Activated T-helper 1 cell treated with anti-CD3 and anti-CD28 coated beads, Interleukin-12 subunit alpha, Interleukin-12 subunit beta, Interleukin-2, Interleukin-4 antibody, amounts not matched to agents 30 ng/mL and 10 ng/mL and 1 ng/mL, durations not matched to agents 14 hours and 24 hours and 36 hours (primary cell): ENCODE measurements at places on chromosomes 4 and X. TPM values are rescaled to one million over a fixed set of nuclear protein-coding genes. Genes with fewer than 3 reads are reported as not detected.

PLXNB3 gene
- total RNA-seq, result 0.21 and 0.81 TPM in 2 replicates

PAGE2 gene
- not detected in 2 replicates for total RNA-seq

SUPT20HL2 gene
- total RNA-seq, result not detected in 2 replicates

CMC4 gene
- 1.3 and 3.0 TPM in 2 replicates for total RNA-seq

GPRASP3 gene
- 0.65 and 0.88 TPM in 2 replicates for total RNA-seq

CT45A5 gene
- total RNA-seq, result not detected in 2 replicates

- peak within 1 kb of the TSS; percentile 96 for H3K4me3 ChIP-seq
- peaks cover 6% of the 10 kb centered on the region for H3K36me3 ChIP-seq
- DNase-seq, result peak; percentile 91
- peaks cover 42% of the 10 kb centered on the region for H3K4me1 ChIP-seq
These were observed at the start of gene CCNI for GRCh38 chr4:77075869-77076799. Gene CCNI (minus strand): TSS chr4:77075989. CDS start chr4:77066362, 9,627 bp downstream.

GRCh38 chr4:41095973-41096372 is 118.4 kb downstream of the APBB2 start:
- H3K27ac ChIP-seq, result no peak overlapping the region
- H3K27me3 ChIP-seq, result peaks cover 2% of the 10 kb centered on the region
- H3K4me1 ChIP-seq, result no peaks in the 10 kb centered on the region
- no peak overlapping the region for H3K4me3 ChIP-seq
- DNase-seq, result no peak
- H3K36me3 ChIP-seq, result no peaks in the 10 kb centered on the region

GRCh38 chr4:147578051-147578476 is 39.1 kb upstream of the TMEM184C start:
- DNase-seq, result no peak
- no peak overlapping the region for H3K27ac ChIP-seq
- peaks cover 6% of the 10 kb centered on the region for H3K27me3 ChIP-seq
- H3K4me3 ChIP-seq, result no peak overlapping the region
- H3K4me1 ChIP-seq, result no peaks in the 10 kb centered on the region

DNA sequence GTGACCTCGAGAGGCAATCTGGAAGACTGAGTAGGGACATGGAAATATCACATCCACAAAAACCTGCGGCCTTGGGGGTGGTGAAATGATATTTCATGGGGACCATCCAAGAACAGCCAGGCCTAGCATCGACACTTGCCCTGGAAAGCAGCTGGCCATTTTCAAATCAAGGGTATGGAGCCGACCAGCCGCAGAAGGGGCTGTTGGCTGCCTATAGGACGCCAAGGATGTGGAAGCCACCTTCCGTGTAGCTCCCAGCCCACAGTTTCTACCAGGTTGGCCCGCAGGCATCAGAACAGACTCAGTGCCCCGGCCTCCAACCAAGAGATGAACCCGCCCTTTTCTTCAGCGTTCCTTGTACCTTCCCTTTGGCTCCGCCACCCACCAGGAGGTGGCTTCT is 5.4 kb upstream of the LOC101059915 start:
- H3K27me3 ChIP-seq, result peaks cover 4% of the 10 kb centered on the region
- no peak for DNase-seq
- H3K4me1 ChIP-seq, result peaks cover 27% of the 10 kb centered on the region
- H3K36me3 ChIP-seq, result no peaks in the 10 kb centered on the region

GRCh38 chr4:3879681-3880614 is 113.8 kb downstream of the ADRA2C start:
- no peak overlapping the region for H3K27ac ChIP-seq
- H3K27me3 ChIP-seq, result peaks cover 34% of the 10 kb centered on the region
- H3K36me3 ChIP-seq, result no peaks in the 10 kb centered on the region
- DNase-seq, result no peak

DNA sequence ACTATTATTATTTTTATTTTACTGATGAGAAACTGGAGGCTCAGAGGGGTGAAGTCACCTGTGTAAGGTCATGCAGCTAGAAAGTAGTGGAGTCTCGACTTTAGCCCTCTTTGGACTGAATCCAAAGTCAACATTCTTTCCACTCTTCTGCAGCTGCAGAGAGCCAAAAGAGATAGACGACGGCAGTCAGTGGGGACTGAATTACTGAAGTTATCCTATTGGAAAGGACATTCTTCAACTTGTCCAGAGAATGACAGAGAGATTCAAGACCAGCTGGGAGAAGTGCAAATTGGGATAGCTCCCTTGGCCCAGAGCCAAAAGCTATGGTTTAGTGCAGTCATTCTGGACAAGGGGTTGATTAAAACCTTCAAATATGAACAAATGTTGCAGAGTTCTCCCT is 42.5 kb downstream of the VGLL1 start:
- no peak for DNase-seq
- no peaks in the 10 kb centered on the region for H3K36me3 ChIP-seq
- H3K4me1 ChIP-seq, result peaks cover 38% of the 10 kb centered on the region
- no peaks in the 10 kb centered on the region for H3K27me3 ChIP-seq
- no peak overlapping the region for H3K4me3 ChIP-seq
- H3K27ac ChIP-seq, result no peak overlapping the region

GRCh38 chrX:152819732-152820131 is 10.8 kb downstream of the CETN2 start:
- no peaks in the 10 kb centered on the region for H3K4me1 ChIP-seq
- no peak overlapping the region for H3K4me3 ChIP-seq
- no peak overlapping the region for H3K27ac ChIP-seq
- no peaks in the 10 kb centered on the region for H3K27me3 ChIP-seq

GRCh38 chr4:80173401-80173800 is 23.9 kb upstream of the PRDM8 start:
- peak; percentile 66 for DNase-seq
- H3K4me3 ChIP-seq, result peak overlapping the region; percentile 50
- H3K27me3 ChIP-seq, result no peaks in the 10 kb centered on the region
- H3K27ac ChIP-seq, result peak overlapping the region; percentile 92

DNA sequence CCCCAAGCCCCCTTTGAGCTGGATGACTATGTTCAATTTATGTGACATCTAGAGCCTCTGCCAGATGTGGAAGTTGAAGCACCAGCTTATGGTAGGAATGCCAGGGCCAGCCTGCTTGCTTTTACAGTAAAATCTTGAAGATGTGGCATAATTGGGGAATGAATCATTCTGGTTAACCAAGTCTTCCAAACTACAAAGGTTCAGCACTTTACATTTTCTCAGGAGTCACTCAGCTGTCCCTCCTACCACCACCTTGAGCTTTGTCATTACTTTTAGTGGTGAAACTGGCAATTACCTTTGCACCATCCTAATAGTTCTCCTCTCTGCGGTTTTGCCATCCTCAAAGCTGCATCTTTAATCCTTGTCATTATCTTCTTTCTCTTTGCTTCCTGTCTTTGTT is 172.2 kb downstream of the HS6ST2 start:
- DNase-seq, result no peak
- H3K36me3 ChIP-seq, result no peaks in the 10 kb centered on the region
- H3K27me3 ChIP-seq, result no peaks in the 10 kb centered on the region
- H3K4me3 ChIP-seq, result no peak overlapping the region
- no peaks in the 10 kb centered on the region for H3K4me1 ChIP-seq

DNA sequence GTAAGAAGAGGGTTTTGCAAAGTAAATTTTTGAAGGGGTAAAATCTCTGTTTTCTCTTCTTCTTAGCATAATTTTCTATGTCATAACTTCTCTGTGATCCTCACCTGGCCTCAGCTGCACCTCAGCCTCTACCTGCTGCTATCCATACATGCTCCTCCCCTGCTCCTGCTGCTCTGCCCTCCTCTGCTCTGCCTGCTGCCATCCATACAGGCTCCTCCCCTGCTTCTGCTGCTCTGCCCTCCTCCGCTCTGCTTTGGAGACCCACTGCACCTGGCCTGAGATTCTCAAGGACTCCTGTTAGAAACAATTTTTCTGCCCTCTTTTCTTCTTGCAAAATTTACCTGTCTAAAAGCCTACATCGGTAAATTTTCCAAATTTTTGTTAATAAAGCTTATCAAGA is 388.6 kb upstream of the PITX2 start:
- no peaks in the 10 kb centered on the region for H3K27me3 ChIP-seq
- no peak for DNase-seq
- no peaks in the 10 kb centered on the region for H3K4me1 ChIP-seq
- H3K36me3 ChIP-seq, result no peaks in the 10 kb centered on the region

DNA sequence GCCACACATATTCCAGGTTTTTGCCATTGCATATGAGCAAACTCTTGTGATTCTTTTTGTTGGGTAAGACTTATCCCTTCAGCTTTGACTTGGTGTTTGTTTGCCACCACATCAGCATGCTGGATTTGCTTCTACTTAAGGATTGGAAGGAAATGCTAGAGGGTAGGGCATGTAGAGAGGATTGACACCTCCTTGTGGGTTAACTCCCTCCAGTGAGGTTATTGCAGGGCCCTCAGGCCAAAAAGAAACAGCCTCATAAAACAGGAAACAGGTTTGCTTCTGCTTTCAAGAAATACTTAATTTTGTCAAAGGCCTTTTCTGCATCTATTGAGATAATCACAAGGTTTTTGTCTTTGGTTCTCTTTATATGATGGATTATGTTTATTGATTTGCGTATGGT is 15.2 kb upstream of the INPP4B start:
- H3K4me3 ChIP-seq, result no peak overlapping the region
- H3K36me3 ChIP-seq, result no peaks in the 10 kb centered on the region
- H3K27ac ChIP-seq, result no peak overlapping the region
- H3K4me1 ChIP-seq, result no peaks in the 10 kb centered on the region

DNA sequence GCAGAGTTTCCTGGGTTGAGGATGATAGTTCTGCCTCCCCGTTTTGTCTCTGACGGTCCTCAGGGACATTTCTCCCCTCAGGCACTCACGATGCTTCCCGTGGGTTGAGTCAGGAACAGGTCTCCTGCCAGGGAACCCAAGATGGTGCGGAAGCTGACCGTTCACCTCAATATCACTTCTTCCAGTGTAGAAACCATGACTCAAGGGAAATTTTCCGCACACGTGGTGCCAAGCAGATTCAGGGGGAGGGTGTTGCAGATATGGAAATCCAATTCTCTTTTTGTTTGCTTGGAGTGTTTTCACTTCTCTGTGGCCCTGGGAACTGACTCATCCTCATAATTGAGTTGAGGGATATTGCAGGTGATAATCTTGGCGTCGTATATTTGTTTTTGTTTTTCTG is 46.7 kb downstream of the CXorf49B start:
- H3K36me3 ChIP-seq, result no peaks in the 10 kb centered on the region
- no peak overlapping the region for H3K4me3 ChIP-seq
- no peaks in the 10 kb centered on the region for H3K4me1 ChIP-seq
- H3K27ac ChIP-seq, result no peak overlapping the region
- no peak for DNase-seq

- H3K36me3 ChIP-seq, result no peaks in the 10 kb centered on the region
- no peak for DNase-seq
- no peak overlapping the region for H3K4me3 ChIP-seq
- H3K27ac ChIP-seq, result no peak overlapping the region
- H3K4me1 ChIP-seq, result no peaks in the 10 kb centered on the region
These were observed 283.1 kb downstream of the HNRNPD start for GRCh38 chr4:82090717-82091116.

DNA sequence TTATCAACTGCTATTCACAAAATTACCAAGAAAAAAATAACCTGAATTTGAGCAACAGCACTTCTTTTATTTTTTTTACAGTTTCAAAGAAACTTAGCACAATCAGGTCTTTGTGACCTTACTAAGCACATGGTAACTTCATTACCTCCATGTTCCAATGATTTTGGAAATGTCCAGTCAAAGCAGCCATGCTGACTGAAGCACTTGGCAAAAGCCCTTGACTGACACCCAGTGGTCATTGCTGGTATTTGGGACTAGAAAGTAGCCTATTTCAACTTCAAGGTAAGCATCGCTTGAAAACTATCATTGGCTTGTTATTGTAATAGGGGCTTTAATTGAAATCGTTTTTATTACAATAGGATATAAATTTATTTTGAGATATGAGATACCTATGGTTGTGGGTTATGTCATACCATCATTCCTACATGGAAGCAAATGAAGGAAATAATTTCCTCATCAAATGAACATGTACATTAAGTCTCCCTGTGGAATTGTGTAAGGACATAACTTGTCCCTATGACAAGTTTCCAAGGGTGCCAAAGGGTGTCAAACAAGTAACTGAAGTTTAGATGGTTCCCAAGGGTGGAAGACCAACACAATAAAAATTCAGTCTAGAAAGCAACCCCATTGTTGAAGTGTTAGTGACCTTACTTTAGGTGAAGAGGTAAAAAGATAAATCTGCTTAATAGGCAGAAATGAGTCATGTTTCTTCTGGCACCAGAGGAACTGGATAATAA is 15.2 kb upstream of the ANXA10 start:
- H3K27ac ChIP-seq, result no peak overlapping the region
- peak; percentile 2 for DNase-seq
- H3K36me3 ChIP-seq, result no peaks in the 10 kb centered on the region
- H3K4me1 ChIP-seq, result no peaks in the 10 kb centered on the region
- H3K27me3 ChIP-seq, result no peaks in the 10 kb centered on the region
- H3K4me3 ChIP-seq, result no peak overlapping the region

DNA sequence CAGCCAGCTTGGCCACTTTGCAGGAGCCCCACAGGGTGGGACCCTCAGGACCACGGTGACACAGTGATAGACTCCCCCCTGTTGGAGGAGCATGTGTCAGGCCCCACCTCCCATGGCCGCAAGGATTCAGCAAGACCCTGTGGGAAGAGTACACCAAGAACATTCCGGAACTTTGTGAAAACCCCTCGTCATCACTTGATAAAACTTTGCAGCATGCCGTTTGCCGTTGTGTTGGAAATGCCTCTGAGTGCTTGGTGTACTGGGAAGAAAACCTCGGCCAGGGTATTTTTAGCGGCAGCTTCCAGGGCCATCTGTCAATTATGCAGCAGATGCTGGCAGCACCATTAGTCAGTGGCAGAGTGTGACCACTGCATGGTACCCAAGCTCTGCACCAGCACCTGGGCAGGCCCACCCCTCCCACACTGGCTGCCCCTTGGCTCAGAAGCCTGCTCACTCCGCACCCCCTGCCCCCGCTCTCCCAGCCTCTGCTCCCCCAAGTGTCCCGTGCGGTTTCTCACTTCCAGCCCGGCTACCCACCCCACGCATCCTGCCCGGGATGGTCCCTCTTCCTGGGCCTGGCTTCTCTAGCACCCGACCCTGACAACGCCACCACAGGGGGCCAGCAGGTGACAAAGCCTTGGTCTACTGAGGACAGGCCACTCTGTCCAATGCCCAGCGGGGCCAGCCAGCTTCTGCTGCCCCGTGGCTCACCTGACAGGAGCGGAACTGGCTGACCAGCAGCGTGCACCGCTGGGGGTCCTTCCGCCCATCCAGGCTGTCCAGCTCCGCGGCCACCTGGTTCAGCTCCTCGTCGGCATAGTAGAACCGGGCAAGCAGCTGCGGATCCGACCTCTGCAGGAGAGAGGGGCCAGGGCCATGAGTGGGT is 65.0 kb downstream of the ZFYVE28 start:
- no peak overlapping the region for H3K4me3 ChIP-seq
- H3K27ac ChIP-seq, result no peak overlapping the region
- H3K4me1 ChIP-seq, result no peaks in the 10 kb centered on the region

DNA sequence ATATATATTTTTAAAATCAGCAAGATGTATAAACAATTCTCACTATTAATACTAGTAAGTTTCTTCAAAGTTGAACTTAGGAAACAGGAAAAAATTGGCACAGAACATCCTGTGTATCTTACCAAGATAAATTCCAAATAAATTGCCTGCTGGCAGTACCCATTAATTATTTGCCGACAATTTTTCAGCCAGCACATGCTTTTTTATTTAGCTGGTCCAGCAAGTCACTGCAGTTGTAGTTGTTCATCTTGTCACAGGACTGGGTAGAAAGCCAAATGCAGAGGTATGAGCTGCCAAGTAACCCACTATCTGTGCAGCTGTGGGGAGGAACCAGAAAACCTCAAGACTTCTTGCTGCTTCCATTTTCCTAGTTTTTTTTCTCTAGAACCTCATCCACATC is 113.4 kb downstream of the PACRGL start:
- H3K4me3 ChIP-seq, result no peak overlapping the region
- H3K36me3 ChIP-seq, result no peaks in the 10 kb centered on the region
- H3K27me3 ChIP-seq, result no peaks in the 10 kb centered on the region
- H3K4me1 ChIP-seq, result no peaks in the 10 kb centered on the region
- no peak overlapping the region for H3K27ac ChIP-seq
- no peak for DNase-seq
